Stimulated activated CD8-positive, alpha-beta memory T cell treated with anti-CD3 and anti-CD28 coated beads, Interleukin-15, amount 100 ng/mL, for 4 hours (primary cell): ENCODE measurements at places on chromosomes 7 and 10.

GRCh38 chr10:32388258-32389027 is 41.5 kb upstream of the EPC1 start:
- DNase-seq: no peak

- no peak for DNase-seq
Measured at GRCh38 chr10:63267414-63268148, 134.5 kb downstream of the NRBF2 start.

GRCh38 chr7:100515072-100515532 is 23.9 kb upstream of the AGFG2 start:
- DNase-seq: no peak

DNA sequence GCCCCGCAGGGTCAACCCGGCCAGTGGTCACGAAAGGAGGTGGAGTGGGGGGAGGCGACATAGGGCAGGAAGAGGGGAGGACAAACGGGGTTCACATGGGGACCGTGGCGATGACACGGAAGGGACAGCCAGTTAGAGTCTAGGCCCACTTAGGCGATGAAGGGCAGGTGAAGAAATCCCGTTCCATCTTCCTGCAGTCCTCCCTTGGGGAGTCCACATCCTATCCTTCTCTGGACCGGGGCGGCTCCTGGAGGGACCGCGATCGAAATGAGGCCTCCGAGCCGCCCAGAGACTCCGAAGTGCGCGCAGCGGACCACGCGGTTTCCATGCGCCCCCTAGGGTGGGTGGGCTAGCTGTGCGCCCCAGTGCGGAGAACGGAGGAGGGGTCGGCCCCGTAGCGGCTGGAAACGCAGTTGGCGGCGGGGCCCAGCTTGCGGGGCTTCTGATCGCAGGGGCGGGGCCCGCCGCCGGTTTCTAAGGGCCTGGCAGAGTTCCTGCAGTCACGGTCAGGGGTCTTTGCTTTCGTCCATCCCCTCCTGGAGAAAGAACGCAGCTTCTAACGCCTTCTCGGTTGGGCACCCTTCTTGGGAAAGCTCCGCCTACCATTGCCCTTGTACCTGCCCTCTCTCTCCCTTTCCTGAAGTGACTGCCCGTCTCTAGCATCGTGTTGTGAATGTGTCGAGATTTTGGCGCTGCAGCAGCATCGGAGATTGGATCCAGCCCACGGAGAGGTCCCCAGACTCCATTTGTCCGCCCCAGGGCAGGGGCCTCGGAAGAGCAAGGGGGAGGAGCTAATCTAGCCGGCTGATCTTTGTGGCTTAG is 17.9 kb upstream of the TMEM225B start:
- DNase-seq: peak; percentile 43

DNA sequence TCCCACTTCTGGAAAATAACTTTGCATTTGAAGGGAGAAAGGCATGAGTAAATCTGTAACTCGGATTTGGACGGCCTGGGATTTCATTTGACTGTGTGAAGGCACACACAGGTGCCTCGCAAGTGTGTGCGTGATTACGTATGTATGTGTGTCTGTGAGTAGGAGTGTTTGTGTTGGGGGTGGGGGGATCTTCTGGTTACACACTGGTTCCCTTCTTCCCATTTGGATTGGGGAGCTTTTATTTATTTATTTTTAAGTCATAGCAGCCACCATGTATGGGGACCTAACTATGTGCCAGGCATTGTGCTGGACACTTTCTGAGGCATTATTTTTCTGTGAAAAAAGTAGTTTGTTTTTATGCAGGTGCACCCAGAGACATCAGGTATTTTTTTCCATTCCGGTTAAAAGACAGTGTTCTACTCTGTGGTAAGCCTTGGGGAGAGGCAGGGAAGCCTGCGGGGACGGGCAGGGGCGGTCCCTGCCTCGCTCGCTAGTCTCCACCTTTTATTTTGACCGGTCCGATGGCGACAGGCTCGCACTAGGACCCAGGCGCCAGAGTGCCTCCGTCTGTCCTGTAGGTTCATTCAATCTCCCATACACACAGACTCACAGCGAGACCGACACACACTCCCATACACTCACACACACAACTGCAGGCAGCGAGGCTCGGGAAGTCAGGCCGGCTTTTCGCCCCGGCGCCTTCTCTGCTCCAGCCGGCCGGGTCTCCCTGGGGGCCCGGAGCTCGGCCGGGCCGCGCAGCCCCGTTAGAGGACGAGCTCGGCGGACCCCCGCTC is at the start of gene MXI1:
MXI1 (plus strand) TSS at position 595 of the 794 bp plus-strand sequence. CDS start 204 bp downstream, outside the sequence.
- DNase-seq: no peak

GRCh38 chr10:89502549-89502948 is 32.8 kb downstream of the SLC16A12 start:
- DNase-seq: no peak

DNA sequence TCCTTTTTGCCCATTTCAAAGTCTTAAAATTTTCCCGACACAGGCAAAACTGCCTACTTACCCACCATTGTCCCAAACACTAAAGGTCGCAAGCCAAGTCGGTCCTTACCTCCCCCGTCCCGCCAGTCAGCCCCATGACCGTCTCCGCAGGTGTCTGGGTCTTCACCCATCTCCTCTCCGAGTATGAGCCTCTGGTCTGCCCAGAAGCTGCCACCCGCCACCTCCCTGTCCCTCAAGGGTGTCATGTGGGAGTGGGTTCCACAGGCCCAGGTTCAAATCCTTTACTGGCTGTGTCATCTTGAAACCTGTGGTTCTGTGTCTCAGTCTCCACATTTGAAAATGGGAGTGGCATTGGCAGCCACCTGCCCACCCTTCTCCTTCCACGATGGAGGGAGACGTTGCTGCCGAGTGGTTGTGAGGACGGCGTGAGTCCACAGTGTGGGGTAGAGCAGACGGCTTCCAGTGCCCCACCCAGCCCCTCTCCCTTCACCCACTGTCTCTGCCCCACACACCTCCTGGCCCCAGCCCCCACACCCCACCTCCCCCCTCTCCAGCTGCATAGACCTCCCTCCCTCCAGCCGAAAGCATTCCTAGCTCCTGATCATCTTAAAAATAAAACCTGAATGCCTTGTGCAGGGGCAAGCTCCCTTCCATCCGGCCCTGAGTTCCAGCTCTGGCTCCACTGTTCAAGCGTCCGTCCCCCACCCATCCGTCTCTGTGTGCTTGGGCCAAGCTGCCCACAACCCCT is 35.3 kb downstream of the FOXL3 start:
- no peak for DNase-seq

- DNase-seq: no peak
Measured at GRCh38 chr7:149666360-149666945, 106.9 kb downstream of the ZNF467 start.

GRCh38 chr7:30797176-30798040 is 26.2 kb downstream of the MINDY4 start:
- DNase-seq: no peak

DNA sequence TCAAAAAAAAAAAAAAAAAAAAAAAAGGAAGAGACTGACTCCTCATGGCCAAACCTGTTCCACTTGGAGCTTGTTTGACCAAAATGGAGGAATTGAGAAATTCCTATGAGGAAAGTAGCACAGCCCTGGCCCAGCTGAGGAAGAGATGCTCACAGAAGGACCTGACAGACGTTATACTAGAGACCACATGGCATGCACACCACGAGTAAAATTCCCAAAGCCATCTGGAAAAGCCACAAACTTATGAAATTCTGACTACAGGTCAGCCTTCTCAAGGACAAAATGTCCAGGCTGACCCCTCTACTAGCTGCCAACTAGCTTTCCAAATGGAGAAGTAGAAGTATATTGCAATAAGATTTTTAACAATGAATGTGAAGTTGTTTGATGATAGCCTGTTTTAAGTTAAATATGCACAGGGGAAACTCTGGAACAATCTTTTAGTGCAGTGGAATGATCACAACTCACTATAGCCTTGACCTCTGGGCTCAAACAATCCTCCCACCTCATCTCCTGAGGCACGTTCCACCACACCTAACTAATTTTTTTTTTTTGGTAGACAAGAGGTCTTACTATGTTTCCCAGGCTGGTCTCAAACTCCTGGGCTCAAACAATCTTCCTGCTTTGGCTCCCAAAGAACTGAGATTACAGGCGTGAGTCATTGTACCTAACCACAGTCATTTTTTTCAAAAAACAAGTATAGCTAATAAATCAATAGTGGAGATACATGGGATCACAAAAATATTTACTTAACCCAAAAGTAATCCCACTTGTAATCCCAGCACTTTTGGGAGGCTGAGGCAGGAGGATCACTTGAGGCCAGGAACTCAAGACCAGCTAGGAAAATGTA is 75.7 kb downstream of the AKR1D1 start:
- DNase-seq: no peak

GRCh38 chr10:19096501-19097073 is 48.0 kb downstream of the MALRD1 start:
- DNase-seq: no peak

DNA sequence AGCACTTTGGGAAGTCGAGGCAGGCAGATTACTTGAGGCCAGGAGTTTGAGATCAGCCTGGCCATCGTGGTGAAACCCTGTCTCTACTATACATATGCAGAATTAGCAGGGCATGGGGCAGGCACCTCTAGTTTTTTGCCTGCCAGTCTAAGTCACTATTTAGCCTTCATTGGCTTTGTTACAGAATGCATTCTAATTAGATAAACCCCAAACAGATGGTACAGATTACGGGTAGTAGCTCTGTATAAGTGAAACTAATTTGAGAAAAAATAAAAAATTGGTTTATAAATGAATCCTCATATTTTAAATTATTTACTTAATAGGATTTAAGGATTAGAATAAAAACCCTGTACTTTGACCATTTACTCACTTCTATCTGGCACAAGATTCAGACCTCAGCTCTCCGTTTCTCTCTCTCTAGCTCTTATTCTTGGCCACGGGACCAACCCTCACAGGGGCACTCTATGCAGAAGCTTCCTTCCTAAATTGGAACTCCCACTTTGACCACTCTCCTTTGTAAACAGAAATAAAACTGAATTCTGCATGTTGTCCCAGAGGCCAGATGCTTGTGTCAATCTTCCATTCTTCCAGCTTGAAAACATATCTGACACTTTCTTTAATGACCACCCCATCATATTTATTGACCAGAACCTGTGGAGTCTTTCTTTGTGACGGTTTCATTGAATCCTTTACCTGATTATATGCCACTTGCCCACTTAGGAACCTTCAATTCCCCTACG is 26.8 kb downstream of the BET1 start:
- DNase-seq: no peak

- DNase-seq: no peak
Measured at GRCh38 chr7:74025146-74025545, 2.8 kb upstream of the ELN start.

DNA sequence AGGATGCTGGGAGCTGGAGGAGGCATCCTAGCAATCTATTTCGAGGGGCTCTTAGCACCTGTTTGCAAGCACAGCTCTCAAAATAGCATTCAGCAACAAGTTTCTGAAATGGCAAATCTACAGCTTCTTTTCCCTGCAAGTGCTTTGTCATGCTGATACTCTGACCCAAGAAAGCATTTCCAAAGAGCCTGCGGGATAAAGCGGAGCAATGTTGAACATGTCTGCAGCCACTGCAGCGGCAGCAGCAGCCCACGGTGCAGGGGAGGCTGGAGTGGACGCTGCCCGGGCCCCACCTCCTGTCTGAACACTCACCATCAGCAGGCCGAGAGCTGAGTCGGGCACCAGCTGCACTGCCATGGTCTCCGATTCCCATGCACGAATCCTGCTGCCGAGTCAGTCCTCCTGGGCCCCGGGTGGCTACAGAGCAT is 964 bp downstream of the FRMD4A start:
- DNase-seq: no peak

- DNase-seq: no peak
Measured at GRCh38 chr10:102504179-102504975, 605 bp downstream of the SUFU start.

- no peak for DNase-seq
Measured at GRCh38 chr10:74314166-74314565, 163.1 kb downstream of the ADK start.

GRCh38 chr7:128167042-128167701 is 73.9 kb upstream of the LEP start:
- DNase-seq: no peak

GRCh38 chr10:97327348-97328294 is 6.9 kb downstream of the FRAT2 start:
- no peak for DNase-seq

GRCh38 chr10:7311218-7311849 is 99.5 kb downstream of the SFMBT2 start:
- no peak for DNase-seq

GRCh38 chr10:123574109-123574698 is 92.0 kb upstream of the GPR26 start:
- no peak for DNase-seq

DNA sequence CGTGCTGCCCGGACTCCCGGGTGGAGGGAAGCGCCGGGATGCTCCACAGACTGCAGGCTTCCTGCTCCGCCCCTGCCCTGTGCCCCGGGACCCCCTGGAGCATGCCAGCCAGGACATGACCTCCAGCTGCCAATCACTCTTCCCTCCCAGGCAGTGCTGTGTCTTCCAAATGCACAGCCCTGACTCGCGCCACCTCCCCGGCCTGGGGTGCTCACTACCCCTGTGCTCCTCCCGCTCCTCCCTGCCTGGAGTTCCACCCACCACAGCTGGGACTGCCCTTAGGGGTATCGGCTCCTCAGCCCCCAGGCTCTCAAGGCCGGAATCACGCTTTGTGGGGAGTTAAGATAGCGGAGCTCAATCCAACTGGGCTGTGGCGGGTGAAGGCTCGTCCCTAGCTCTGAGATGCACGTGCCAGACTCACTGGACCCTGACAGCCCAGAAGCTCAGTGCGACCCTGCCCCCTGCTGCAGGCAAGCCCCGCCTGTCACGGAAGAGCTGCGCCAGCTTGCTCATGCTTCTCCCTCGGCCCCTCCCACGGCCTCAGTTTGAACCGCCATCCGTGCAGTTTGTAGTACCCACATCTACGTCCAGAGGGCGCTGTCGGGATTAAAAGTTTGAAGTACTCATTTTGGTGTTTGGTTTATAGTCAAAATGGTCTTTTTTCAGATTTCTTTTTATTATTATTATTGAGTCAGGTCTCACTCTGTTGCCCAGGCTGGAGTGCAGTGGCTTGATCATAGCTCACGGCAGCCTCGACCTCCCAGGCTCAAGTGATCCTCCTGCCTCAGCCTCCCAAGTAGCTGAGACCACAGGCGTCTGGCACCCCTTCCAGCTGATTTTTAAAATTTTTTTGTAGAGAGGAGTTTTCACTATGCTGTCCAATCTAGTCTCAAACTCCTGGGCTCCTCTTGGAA is 142.5 kb upstream of the TCERG1L start:
- DNase-seq: peak; percentile 22

DNA sequence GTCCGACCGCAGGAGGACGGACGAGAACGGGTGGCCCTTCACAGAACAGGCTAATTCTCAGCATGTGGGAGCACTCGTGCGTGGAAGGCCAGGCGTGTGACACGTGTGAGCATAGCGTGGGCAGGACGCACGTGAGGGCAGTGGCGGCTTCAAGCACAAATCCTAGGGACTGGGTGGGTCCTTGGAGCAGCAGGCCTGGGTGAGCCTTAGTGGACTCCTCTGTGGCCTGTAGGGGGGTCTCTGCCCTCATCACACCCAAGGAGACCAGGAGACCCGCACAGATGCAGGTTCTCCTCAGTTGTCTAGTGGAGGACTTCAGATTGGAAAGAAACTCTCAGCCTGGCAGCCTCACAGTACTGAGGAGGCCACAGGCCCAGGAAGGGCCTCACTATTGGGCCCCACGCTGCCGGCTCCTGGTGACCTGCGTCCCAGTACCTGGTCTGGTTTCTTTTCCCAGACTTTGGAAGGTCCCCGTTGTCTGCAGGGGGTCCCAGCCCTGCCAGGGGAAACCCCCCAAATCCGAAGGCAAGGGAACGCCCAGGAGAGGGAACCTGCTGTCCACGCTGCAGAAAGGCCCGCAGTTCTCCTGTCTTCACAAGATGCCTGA is 49.1 kb upstream of the FAM20C start:
- DNase-seq: no peak
